ENCODE measurements at places on chromosomes 2 and 18.

- DNase-seq: no peak
Observed at GRCh38 chr2:169272010-169272409, 90.3 kb downstream of the LRP2 start.

- no peak for DNase-seq
Observed at GRCh38 chr2:135948642-135949355, 36.6 kb downstream of the DARS1 start.

DNA sequence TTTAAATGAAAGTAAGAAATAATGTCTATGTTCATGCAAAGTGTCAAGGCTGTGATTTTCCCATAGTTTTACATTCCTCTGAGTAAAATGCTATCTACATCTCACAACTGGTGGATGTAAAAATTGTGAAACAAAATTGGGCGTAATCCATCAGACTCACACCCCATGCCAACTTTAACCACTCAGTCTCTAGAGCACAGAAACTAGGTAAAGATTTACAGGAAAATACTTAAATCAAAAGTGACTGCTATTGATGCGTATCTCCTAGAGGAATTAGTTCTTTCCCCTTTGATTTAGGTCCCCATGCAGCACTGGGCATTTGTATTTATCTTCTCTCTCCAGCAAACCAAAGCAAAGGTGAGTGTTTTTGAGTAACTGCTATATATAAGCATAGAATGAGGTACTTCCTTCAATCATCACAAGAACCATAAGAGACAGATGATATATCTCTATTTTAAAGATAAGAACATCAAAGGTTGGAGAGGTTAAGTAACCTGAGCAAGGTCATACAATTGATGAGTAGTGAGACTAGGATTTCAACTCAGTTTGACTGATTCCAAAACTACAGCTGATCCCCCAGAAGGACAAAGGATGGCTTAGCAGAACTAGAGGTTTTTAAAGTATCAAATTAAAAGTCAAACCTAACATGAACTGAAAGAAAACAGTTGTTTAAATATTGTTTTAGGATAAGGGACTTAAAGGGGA, 594.0 kb upstream of the ACVR2A start:
- no peak for DNase-seq

- DNase-seq: no peak
Observed at GRCh38 chr2:5982193-5982902, 290.2 kb downstream of the SOX11 start.

DNA sequence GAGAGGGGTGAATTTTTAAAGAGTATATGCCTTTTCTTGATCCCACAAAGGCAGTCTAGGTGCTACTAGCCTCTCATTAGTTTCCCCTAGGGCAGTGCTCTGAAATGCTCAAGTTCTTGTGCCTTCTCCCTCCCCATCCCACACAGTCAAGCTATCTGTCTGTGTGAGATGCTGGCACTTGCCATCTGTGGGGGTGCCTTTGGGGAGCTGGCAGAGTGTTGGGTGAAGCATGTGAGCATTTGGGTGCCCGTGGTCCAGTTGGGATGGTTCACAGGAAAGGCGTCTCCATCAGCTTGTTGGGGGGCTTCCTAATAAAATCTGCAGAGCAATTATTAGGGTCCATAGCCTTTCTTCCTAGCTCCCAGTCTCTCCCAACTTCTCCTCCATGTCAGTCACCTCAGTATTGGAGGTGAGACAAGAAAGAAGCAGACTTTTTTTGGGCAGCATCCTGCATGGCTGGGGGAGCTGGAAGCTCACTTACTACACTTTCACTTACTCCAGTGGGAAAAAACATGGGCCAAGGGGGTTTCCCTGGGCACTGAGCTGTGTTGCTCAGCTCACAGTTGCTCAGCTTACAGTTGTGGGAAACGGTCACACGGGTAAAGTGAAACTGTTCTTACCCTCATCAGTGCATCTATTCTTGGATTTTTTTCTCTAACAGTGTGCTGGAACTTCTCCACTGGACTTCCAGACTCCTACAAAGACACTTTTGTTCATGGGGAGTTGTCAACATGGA, 29.3 kb downstream of the COLEC11 start:
- DNase-seq: no peak

DNA sequence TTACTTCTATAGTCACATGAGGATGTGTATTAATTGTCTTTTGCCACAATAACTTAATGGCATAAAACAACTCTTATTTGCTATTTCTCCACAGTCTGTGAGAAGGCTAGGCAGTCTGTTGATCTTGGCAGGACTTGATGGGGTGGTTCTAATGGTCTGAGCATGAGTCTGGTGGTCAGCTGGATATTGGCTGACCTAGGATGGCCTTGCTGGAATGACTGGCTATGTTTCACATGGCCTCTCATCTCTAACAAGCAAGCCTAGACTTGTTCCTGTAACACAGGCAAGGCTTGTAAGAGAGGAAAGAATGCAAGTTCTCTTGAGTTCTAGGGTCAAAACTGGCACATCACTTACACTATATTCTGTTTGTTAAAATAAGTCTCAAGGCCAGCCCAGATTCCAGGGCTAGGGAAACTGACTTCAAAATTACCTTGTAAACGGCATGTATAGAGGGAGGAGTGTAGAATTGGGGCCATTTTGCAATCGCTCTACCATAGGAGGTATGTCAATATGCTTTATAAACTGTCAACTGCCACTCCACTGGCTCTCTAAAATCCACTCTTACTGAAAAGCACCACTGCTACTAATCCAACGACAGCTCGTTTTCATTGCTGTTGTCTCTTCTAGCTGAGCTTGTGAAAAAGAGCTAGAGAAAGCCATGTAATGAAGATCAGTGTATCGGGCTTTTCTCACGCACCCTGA, 325.0 kb upstream of the PKDCC start:
- DNase-seq: no peak

DNA sequence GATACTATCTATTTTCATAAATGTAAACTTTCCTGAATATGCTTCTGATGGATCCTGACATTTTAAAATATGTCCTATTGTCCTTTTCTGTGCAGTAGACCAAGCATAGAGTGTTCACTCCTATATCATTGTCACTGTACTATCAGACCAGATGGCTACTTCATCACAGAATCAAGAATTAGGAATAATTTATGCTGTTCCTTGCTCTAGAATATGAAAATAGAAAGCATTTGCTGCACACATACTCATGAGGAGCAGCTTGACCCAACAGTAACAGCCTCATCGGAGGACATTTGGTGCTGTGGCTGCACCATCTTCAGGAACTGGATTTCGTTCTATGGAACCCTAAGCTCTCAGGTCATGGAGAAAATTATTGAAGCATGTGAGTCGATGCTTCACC, 468.9 kb upstream of the HNRNPA3 start:
- DNase-seq: no peak

DNA sequence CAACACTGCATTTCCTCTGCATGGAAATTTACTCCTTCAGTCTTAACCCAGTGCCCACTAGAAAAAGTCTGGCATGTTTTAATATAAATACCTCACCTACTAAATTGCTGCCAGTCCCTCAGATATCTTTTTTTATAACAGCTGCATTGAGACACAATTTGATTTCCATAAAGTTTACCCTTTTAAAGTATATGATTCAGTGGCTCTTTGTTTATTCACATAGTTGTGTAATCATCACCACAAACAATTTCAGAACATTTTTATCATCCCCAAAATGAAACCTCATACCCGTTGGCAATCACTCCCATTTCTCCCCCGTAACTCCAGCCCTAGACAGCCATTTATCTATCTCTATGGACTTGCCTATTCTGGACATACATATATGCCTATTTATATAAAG, 17.0 kb upstream of the FRZB start:
- DNase-seq: no peak

GRCh38 chr2:10465910-10466309, 17.8 kb upstream of the ODC1 start:
- DNase-seq: no peak

- no peak for DNase-seq
Observed at GRCh38 chr18:61496374-61496773, 163.1 kb downstream of the CDH20 start.

GRCh38 chr2:154533300-154533940, 165.1 kb upstream of the KCNJ3 start:
- DNase-seq: no peak

DNA sequence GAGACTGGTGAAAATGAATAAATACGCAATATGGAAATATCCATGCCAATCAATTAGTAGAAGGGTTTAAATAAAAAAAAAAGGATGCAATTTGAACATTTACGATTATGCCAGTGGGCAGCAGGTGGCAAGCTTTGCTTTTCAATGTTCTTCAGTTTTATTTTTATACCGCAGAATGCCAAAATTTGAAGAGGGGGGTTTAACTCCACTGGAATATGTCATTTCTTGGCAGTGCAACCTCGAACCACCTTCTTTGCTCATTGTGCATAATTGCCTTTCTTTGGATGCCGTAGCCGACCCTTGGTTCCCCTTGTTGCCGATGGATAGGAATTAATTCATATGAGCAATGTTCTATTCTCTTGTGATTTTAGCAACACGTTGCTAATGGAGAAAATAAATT, 88.0 kb downstream of the LTBP1 start:
- no peak for DNase-seq

GRCh38 chr18:74949611-74950010, 259.3 kb downstream of the PTGR3 start:
- DNase-seq: no peak

GRCh38 chr18:63140997-63141777, 178.4 kb downstream of the BCL2 start:
- no peak for DNase-seq

GRCh38 chr18:36638224-36638623, 190.6 kb downstream of the TPGS2 start:
- no peak for DNase-seq

GRCh38 chr18:58687871-58688308, 16.6 kb downstream of the MALT1 start:
- DNase-seq: no peak

DNA sequence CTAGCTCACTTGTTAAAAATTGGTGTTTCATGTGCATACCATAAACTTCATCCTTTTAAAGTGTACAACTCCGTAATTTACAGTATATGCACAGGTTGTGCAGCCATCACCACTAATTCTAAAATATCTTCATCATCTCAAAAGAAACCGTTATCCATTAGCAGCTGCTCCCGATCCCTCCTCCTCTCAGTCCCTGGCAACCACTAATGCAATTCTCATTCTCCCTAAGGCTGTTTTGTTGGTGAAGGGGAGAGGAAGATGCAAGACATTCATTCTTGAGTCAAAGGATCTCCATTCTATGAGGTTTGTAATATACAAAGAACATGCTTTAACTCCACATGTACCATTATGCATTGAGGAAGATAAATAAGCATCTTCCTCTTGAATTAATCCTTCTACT, 48.6 kb downstream of the RNU4ATAC start:
- DNase-seq: no peak

DNA sequence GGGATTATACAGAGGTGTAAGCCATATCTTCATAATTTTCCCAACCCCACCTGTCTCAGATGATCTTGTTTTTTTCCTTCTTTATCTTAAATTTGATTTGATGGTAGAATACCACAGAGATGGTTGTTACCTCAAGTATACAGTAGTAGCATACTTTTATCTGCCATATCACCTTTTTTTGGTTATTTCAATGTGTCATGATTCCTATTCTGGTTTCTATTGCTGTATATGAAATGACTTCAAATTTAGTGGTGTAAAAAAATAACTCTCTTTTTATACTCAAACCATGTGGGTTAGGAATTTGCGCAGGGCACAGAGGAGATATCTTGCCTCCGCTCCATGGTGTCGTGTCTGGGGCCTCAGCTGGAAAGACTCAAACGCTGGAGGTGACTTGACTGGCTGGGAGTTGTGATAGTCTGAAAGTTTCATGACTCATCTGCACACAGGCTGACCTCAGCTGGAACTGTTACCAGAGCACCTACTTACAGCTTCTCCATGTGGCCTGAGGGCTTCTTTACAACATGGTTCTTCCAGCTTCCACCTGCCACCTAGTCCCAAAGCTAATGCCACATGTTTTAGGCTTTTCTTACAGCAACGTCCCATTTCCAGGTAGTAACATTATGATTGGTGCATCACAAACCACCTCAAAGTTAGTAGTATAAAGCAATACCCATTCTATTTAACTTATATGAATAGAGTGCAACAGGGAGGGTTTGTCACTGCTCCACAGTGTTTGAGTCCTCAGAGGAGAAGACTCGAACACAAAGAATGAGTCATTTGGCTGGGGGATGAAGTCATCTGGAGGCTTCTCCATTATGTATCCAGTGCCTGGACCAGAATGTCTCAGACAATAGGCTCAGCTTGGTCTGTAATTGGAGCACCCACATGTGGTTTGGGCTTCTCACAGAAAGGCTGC, 82.3 kb upstream of the XPO1 start:
- no peak for DNase-seq

DNA sequence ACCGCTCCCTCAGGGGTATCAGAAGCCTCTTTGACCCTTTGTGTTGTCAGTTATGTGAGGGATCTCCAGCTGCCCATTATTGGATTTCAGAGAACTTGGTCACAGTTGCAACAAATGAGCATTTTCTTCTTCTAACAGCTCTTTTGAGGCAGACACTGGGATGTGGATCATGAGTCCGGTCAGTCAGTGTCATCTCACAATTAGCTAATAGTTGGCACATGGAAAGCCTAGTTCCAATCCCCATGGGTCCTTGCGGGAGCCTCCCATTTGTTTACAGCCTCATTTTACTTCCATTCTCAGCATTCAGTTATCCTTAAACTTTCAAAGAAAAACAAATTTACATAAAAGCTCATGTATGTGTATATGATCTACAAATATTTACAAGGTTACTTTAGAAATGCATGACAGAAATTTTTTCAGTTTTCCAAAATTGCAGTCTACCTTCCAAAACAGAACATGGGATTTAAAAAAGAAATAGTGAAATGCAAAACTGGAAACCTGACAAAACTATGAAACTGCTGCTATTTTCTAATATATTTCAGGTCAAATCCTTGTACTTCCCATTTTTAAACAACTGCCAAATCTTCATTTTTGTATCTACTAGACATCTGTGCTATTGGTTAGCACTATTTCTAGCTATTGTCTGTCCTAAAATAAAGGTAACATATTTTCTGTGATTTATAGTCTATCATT, 547.1 kb upstream of the ZEB2 start:
- DNase-seq: no peak
